ENCODE measurements at places on chromosomes 3 and 15. TPM values are rescaled to one million over a fixed set of nuclear protein-coding genes. Genes with fewer than 3 reads are reported as not detected.

GRCh38 chr3:127079211-127079610, 96.3 kb downstream of the PLXNA1 start:
- no peak for DNase-seq

MEX3B gene
- total RNA-seq, result 2.9 TPM

GRCh38 chr3:109265295-109265694, 51.0 kb downstream of the DPPA2 start:
- DNase-seq, result no peak

GRCh38 chr3:167930453-167930852, 165.3 kb downstream of the GOLIM4 start:
- no peak for DNase-seq

DNA sequence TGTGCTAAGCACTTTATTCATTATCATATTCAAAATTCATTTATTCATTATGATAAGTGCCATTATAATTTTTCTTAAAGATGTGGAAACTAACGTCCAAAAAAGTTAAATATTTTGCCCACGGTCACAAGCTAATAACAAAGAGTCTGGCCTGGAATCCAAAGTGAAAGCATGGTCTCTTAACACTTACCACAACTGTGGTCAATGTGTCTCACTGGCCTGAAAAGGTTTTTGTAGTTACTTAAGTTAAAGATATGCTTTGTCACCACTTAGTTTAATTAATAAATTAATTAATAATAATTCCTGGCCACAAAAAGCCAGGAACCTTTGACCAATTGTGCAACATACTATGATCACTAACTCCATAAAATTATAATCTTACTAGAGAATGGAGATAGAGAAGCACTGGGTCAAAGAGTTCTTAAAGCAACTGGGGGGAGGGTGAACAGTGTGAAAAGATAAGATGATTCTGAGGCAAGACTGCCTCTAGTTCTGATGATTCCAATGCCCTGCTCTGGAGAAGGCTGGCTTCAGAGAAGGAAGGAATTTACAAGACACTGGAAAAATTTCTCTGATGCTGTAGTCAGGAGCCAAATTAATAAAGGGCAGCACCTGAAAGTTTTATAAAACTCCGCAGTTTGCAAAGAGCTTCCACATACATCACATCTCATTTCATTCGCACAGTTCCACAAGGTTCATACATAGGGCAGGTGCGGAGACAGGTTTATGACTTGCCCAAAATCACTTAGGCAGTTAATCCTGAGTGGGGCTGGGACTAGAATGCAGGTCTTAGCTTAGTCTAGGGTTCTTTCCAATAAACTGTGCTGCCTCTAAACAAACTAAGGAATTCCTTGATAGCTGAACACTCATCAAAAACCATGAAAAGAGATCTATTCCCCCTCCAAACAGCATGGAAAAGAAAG, 32.5 kb downstream of the NPTN start:
- DNase-seq, result no peak

DNA sequence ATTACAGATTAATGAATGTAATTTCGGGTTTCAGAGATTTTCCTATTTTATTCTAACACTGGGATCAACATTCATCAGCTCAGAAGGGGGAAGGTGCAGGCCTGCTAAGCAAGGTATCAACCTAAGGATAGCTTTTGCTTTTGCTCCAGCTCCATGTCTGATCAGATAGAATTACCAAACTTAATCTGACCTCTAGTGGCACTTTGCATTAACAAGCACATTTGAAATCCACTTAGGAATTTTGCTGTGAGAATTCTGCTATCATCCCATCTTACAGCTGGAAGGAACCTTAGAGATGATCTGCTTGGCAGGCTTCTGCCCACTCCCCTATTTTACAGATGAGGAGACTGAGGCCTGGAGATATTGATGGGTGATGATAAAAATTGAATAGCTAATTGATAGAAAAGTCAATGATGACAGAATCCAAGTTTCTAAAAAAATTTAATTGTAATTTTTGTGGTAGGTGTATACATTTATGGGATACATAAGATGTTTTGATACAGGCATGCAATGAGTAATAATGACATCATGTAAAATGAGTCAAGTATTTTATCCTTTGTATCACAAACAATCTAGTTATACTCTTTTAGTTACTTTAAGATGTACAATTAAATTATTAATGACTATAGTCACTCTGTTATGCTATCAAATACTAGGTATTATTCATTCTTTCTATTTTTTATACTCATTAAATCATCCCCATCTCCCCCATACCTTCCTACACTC, 209.2 kb upstream of the ZPLD1 start:
- no peak for DNase-seq

- DNase-seq, result no peak
These were observed 14.8 kb downstream of the TARS3 start for GRCh38 chr15:101709466-101709865.

DNA sequence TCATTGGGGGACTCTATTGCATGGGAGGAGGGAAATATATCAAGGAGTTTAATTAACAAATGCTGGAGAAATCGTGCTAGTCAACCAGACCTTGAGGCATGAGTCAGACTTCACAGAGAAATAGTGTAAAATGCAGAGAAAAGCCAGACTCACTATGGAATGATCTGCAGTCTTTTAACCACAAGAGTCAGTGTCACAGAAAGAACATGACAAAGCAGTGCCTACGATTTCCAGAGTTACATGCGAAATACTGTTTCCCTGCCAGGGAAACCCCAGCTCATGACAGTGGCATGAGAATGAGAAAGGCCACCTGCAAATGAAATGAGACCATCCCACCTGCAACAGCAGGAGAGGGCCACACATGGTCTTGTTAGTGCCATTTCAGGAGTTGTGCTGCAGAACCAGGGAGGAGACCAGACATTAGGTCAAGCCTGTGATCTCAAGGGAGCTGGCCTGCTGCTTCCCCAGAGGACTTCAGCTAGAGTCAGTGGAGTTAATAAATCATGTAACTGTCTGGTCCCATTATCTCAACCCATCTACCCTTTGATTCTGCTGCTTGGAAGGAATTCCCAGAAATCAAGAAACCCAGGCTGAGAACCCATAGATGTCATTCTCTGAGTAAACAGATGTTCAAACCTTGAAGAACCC, 79.0 kb downstream of the ERC2 start:
- no peak for DNase-seq

DNA sequence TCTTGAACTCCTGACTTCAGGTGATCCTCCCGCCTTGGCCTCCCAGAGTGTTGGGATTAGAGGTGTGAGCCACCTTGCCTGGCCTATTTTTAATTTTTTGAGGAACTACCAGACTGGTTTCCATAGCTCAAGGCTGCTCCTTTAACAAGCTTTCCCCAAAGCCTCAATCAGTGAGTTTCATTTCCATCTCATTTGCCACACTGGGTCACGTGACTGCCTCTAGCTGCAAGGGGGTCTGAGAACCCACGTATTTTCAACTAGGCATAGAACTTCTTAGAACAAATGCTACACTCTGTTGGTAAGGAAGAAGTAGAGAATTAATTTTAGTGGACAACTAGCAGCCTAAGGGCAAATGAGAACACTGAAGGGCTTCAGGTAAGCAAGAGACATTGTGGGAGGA, 3.1 kb upstream of the CD276 start:
- DNase-seq, result no peak

DNA sequence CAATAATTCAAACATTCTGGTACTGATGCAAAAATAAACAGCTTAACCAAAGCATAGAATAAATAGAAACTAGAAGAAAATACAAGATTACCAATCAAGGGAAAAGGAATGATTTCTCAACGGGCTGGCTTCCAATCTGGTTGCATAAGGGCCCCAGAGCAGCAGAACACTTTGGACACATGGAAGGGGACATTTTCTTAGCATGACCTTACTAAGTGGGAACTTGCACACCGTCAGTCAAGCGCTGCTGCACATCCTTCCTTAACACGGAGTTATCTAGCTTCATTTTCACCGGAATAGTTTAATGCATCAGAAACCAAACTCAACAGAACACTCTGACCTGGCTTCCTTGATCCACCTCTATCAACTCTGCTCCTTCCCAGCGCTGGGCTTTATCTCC, 388.5 kb downstream of the VPS13C start:
- no peak for DNase-seq
